ENCODE measurements at places on chromosomes 6 and 20.

DNA sequence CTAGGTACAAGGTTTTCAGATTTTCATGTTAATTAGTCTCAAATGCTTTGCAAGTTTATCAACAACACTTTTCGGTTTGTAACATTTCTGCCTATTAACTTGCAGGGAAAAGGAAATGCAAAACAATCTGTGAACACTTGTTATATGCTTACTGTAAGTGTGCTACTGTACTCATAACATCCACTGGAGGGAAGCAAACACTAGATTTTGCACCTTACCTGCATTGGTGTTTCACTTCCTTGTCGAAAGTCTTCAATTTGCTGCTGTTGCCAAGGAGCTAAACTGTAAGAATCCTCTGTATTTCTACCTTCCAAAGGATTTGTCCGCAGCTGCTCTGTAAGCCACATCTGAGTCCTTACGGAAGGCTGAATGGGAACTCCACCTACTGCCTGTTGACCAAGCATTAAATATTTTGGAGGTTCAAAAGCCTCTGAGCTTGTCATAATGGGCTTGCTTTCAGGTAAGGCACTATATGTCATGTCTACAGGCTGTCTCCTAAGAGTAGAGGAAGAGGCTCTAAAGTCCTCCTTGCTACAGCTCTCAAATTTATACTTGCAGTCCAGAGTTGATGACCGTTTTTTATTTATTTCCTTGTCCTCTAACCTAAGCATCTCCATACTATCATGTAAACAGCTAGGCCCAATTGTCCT lies 17.3 kb downstream of the PLN start:
- DNase-seq, result no peak

DNA sequence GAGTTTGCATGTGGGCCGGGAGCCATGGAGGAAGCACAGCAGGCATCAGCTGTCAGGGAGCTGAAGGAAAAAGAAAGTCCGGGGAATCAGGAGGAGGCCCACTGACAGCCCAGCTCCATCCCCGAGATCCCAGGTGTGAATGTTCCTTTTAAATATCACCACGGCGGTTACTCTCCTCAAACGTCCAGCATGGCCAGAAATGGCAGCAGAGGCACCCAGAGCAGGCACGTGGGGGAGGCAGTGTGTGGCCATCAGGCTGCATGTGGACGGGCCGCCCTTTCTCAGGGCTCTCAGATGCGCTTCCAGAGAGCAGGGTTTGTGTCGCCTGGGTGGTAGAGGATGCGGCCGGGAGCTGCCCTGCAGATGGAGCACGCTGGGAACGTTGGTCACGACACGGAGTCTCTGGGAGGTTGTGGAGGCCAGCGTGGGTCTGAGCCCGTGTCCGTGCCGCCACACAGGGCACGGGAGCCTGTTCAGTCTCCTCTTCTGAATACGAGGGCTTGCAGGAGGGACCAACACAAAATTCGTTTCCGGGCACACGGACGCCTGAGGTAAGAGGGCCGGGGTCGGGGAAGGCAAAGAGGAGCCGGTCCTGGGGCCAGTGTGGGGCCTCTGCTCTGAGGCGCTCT lies 45.3 kb upstream of the DACT2 start:
- no peak for DNase-seq

GRCh38 chr6:168524571-168525001 lies 83.6 kb downstream of the SMOC2 start:
- no peak for DNase-seq

DNA sequence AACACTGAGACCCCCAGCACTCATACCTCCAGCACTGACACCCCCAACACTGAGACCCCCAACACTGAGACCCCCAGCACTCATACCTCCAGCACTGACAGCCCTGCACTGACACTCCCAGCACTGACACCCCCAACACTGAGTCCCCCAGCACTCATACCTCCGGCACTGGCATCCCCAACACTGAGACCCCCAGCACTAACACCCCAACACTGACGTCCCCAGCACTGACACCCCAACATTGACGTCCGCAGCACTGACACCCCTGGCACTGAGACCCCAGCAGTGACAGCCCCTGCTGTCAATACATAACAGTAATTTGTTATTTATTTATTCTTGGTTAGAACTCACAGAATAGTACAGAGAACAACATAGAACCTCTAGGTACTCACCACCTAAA lies 58.0 kb downstream of the ERMARD start:
- DNase-seq, result no peak

DNA sequence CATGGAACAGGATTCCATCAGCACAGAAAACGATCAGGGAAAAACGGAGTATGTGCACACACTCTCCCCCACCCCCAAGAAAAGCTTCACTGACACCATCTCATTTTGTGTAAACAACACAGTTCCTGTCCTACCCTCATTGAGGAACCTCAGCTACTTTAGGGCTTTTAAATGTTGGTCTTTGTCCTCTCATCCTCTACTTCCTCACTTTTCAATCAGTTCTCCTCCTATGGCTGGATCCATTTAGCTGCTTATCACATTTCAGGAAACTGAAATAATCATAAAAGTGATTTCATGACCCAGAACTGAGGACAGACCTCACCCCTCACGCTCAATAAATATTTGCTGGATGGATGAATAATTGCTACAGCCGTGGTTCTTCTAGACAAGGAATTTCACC lies 33.1 kb upstream of the PNRC1 start:
- DNase-seq, result no peak

GRCh38 chr20:44023515-44024371 lies 109.1 kb downstream of the TOX2 start:
- no peak for DNase-seq

GRCh38 chr20:41996951-41997350 lies 378.8 kb upstream of the CHD6 start:
- DNase-seq, result no peak

DNA sequence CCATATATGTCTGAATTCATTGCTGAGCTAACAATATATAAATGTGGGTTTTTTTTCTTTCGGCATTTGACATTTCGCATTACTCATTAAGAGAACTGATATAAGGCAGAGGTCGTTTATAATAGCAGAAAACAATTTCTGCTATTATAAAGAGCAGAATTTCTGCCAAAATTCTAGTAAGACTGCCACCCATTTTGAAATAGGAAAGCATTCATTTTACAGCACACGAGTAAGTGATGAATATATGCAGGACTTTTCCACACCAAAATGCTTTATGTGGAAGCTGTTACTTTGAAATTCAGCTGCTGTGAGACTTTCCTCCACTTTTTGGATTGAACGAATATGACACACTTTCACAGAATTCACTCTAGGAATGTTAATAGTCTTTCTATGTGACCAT lies 610.9 kb upstream of the MAN1A1 start:
- no peak for DNase-seq

GRCh38 chr6:155473741-155474140 lies 18.1 kb upstream of the NOX3 start:
- no peak for DNase-seq

- no peak for DNase-seq
These were observed 449 bp downstream of the PFDN6 start for GRCh38 chr6:33289784-33290315.

DNA sequence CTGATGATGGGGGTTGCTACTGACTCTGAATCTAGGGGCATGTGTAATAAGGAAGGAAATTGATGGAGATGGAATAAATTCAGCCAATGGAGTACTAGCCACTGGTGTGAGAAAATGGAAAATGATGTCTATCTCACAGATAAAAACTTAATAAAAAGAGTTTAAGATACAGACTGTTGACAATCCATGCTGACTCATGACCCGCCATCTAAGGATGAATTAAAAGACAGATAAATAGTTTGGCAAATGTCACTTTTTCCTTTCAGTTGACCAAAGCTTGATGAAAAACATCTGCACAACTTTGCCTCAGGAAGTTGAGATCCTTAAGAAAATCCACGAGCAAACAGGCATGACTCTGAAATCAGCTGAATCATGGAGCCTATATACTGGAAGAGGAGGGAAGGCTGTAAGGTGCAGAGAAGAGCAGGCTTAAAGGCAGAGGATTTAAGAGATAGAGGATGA lies 82.6 kb upstream of the BMP5 start:
- DNase-seq, result no peak

DNA sequence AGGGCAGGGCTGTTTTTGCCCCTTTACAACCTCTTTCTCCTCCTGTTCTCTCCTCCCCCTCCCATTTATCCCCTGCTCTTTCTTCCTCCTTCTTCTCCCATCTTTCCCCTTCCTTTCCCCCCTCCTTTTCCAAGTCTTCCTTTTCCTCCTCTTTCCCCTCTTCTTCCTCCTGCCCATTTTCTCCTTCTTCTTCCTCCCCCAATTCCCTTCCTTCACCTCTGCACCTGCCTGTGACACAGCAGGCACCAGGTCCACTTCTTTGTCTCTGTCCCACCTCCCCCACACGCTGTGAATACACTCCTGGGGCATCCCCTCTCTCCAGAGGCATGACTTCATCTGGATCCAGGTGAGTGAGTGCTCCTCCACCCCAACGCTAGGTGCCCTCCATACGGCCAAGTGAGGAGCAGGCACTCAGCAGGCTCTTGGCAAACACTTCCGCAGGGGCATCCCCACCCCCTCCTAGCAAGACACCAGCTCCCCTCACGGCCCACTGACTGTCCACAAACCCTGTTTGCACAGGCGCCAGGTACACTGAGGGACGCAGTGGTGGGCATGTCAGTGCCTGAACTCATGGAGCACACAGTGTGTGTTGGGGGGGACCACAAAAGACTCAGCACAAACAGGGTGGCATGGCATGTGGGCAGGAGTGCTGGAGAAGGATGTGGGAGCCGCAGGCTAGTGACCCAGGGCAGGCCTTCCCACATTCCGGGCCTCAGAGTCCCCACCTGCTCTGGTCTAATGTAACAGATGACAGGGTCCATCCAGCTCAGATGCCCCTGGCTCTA lies 10.7 kb upstream of the TLDC2 start:
- no peak for DNase-seq

GRCh38 chr20:50855498-50856474 lies 60.9 kb downstream of the BCAS4 start:
- no peak for DNase-seq

GRCh38 chr6:5302220-5302946 lies 41.1 kb downstream of the FARS2 start:
- DNase-seq, result no peak

Data from LHCN-M2 (cell line).